ENCODE measurements at places on chromosomes 16 and 17.

GRCh38 chr16:79267781-79268180 lies 332.8 kb downstream of the MAF start:
- DNase-seq = no peak

- no peak for DNase-seq
Measured at GRCh38 chr17:57606111-57606875, 138.8 kb downstream of the CCDC182 start.

DNA sequence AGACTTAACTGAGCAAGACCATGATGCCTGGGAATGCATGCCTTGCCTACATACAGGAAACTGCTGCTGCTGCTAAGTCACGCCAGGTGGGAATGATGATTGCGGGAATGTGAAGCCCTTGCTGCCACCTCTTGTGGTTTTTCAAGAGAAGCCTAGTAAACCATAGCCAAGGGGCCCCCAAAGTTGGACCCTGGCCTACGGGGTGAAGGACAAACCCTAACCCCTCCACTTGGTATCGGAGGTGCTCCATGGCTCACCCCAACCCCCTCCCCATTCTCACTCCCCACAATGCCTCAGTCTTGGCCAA lies 233.9 kb downstream of the ZNF423 start:
- DNase-seq = no peak

- DNase-seq = no peak
Measured at GRCh38 chr16:23924128-23924527, 88.3 kb downstream of the PRKCB start.

DNA sequence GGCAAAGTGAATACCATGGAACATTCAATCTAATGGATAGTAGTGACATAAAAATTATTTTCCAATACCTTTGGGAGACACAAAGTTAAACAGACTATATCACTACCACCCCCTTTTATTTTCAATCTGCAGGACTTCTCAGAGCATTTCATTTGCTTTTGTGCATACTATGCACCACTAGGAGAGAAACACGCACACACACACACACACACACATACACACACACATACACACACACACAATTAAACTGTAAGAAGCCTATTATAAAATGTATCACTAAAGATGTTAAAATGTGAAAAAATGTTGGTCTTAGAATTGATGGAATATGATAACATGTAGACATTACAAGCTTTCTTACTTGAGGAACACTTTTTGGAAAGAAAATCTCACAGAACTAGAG lies 331.4 kb downstream of the CA10 start:
- DNase-seq = no peak

DNA sequence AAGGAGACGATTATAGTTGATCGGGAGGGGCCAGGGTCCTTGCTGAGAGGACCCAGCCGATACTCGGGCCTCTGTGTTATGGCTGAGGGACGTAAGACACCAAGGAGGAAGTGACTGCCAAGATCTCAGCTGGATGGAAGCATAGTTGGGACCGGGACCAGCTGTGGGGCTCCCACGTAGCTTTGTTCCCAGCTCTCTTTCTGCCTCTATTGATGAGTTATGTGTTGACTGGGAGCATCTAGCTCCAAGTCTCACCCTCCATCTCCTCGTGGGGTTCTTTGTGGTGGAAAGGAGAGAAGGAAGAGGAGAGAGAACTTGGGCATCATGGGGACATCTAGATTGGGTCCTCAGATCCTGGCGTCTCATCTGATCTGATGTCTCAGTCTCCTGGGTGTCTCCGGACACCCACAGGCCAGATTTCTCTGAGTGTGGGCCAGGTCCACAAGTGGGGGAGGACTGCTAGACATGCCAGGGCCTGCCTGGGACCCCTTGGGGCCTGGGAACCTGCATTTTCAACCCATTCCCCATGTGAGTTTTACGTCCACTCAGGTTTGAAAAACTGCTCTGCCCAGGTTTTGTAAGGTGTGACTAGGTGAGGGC lies 1.0 kb downstream of the MGRN1 start:
- no peak for DNase-seq

GRCh38 chr16:59341368-59341767 lies 607.3 kb upstream of the GOT2 start:
- no peak for DNase-seq

DNA sequence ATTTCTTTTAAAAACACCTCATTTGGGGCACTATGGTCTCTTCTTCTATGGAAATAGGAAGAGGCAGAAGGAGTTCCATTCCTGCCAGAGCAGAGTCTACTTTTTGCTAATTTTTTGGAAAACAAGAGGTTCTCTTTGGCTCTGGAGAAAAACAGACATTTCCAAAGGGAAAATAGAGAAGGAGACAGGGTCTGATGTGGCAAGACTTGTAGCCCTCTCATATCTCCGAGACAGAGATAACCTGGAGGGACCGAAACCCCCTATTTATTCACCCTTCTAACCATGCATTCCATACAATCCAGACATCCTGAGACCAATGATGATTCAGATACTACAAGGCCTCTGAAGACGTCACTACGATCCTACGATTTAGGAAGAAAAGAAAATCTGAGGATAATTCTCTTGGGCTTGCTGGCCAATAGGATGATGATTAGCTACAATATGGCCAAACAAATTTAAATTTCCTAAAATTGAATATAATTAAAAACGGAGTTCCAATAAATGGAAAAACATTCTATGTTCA lies 70.2 kb downstream of the HIC1 start:
- no peak for DNase-seq

DNA sequence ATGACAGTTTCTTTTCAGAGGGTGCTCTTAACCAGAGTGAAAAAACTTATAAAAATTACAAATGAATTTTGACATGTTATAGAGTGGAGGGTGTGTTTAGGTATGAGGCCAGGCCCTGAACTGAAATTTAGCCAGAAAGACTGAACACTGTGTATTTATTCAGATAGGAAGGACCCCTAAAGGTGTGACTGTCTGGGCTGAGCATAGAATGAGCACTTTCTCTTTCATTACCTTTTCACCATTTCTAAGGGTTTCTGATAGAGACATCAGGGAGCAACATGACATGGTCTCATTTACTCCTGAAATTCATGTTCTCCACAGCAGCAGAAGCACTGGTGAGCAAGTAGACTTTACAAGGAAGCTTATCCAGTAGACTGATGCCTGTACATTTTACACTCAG lies 32.9 kb downstream of the MRTFB start:
- DNase-seq = no peak

DNA sequence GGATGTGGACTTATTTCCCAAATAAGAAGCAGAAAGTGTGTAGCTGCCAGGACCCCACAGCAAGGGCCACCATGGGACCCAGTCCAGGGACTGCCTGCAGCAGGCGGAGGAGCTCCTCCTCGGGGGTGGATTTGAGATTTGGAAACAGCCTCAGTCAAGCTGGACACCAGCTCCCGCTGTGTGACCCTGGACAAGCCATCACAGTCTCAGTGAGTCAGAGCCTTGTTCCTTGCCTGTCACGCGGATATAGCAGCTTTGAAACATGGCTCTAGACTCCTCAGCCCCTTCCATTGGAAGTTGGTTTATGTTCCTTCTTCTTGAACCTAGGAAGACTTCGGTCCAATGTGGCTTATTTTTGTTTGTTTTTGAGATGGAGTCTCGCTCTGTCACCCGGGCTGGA lies 12.5 kb upstream of the DPEP1 start:
- no peak for DNase-seq

GRCh38 chr17:19239544-19239943 lies 2.4 kb downstream of the EPN2 start:
- DNase-seq = no peak

DNA sequence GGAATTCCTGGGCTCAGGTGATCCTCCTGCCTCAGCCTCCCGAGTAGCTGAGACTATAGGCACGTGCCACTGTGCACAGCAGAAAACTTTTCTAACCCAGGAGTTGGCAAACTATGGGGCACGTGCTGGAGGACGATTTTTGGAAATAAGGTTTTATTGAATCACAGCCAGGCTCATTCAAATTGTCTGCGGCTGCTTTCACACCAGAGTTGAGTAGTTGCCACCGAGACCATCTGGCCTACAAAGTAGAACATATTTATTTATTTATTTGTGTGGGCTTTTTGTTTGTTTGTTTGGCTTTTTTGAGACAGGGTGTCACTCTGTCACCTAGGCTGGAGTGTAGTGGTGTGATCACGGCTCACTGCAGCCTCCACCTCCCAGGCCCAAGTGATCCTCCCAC lies 7.4 kb upstream of the PGS1 start:
- DNase-seq = no peak

DNA sequence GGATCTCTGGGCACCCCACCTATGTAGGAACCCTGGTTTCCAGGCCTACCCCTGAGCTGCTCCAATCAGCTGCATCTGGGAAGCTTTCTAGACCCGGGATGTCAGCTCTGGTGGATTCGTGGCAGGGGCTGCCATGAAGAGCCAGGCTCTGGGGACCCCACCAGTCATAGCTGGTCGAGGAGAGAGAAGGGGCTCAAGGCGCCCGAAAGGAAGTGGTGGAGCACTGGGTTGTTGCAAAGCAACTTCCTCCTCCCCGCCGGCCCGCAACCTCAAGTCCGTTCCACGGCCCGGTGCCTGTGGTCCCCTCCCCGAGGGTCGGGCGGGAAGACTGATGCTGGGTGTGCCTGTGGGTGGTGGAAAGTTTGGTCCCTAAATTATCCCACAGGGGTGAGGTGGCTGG lies 10.2 kb downstream of the TBKBP1 start:
- peak; percentile 65 for DNase-seq

GRCh38 chr16:11586856-11587642 lies at the start of gene LITAF:
LITAF (minus strand) TSS chr16:11586919; CDS start chr16:11556730, 30,189 bp downstream.
- peak; percentile 66 for DNase-seq

DNA sequence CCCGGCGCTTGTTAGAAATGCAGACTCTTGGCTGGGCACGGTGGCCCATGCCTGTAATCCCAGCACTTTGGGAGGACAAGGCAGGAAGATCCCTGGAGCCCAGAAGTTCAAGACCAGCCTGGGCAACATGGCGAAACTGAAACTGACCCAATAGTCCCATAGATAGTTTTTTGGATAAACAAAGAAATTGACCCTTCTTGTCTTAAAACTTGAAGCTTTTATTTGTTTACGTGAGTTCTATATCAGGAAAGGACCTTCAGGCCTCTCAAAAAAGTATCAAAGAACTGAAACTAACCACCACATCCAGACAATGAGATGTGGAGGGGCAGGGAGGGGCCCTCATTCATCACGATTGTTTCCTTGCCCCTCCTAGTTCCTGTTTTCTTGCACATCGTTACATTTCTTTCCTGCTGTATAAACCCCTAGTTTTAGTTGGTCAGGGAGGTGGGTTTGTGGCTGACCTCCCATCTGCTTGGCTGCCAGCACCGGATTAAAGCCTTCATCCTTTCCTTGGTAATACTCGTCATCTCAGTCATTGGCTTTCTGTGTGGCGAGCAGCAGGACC lies 29.9 kb upstream of the PRM1 start:
- peak; percentile 41 for DNase-seq

GRCh38 chr17:3027786-3028532 lies 35.4 kb downstream of the OR1D5 start:
- DNase-seq = no peak

GRCh38 chr17:64401941-64402340 lies 11.3 kb upstream of the PECAM1 start:
- DNase-seq = no peak

DNA sequence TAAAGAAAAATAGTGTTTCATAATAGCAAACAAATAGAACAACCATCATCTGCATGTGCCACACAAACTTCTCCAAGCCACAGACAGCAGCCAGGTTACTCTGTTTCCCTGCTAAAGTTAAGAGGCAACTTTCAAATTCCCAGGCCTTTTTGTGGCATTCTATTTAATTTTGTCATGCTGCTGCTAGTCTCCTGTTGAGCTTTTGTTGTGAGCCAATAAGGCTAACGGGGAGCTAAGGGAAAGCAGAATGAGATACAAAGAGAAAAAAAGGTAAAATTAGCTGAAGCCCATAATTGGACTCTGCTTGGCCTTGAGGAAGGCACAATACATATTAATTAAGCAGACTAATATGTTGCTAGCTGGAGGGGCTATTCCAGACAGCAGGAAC lies 74.7 kb upstream of the GNAO1 start:
- DNase-seq = no peak

DNA sequence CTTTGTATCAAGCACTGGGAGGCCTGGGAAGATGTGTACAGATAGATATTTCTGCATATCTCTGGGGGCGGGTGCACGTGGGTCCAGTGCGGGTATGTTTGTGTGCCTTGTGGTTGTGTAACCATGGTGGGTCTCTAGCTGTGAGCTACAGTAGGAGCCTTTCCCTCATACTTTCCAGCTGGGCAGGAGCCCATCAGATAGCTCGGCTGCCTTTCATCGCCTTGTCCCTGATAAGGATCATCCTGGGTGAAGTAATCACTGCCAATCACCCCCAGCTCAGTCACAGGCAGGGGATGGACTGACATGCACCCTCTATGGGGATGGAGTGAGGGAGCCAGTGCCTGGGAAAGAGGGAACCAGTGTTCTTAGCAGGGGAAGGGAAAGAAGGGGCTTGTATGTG lies 3.2 kb upstream of the SCRN2 start:
- no peak for DNase-seq

- no peak for DNase-seq
Measured at GRCh38 chr16:86428729-86429517, 81.4 kb upstream of the FOXF1 start.

- DNase-seq = peak; percentile 58
Measured at GRCh38 chr16:3149630-3150345, 15.0 kb downstream of the ZNF213 start.

GRCh38 chr17:81402530-81402941 lies 7.3 kb downstream of the BAHCC1 start:
- no peak for DNase-seq

DNA sequence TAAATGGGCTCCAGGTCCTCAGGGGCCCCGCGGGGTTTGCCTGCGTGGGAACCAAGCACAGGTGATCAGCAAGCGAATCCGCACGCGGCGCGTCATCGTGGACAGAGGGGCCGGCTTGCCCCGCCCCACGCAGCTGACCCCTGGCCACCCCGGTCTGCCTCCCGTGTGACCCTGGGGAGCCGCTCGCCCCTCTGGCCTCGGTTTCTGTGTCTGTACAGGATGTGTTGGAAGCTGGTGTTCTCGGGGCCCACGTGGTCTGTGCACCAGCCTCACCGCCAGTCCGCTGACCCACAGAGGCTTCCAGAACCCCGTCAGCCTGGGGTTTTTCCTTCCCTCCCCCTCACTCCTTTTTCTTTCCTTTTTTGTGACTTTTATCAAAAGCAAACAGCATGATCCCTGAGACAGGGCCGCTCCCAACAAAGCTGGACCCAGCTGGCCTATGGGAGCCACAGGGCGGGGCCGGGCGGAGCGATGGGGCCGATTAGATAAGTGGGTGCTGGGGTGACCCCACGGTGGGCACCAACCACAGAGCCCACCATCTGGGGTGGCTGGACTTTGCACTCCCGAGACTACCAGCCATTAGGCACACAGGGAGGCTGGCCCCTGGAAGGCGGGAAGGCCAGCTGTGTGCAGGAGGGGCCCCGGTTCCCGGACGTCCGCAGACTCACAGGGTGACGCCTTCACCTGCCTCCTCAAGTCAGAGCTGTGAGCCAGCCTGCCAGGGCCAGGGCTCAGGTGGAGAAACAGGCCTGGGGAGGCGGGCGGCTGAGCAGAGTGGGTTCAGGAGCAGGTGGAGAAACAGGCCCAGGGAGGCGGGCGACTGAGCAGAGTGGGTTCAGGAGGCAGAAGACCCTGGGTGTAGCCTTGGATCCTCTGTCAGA lies 56.0 kb downstream of the ZFPM1 start:
- DNase-seq = no peak

Data from immature natural killer cell (primary cell).